Osteocyte (in vitro differentiated cells): ENCODE measurements at places on chromosomes 12 and 14.

DNA sequence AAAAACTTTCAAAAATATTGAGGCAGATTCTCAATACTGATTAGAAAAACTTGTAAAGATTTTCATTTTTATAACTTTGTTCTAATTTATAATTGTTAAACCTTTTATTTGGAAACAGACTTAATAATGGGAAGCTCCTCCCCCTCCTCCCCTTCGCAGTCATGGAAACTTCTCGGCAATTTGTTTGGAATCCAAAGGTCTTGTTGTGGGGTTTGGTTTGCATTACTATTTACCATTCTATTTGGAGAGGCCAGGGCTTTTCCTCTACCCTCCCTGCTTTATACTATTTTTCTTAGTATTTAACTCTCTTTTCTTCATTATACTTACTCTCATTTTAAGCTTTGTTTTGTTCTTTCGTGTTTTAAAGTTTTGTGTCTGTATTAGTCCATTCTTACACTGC is 6.0 kb downstream of the SLC39A9 start:
- DNase-seq, result no peak

DNA sequence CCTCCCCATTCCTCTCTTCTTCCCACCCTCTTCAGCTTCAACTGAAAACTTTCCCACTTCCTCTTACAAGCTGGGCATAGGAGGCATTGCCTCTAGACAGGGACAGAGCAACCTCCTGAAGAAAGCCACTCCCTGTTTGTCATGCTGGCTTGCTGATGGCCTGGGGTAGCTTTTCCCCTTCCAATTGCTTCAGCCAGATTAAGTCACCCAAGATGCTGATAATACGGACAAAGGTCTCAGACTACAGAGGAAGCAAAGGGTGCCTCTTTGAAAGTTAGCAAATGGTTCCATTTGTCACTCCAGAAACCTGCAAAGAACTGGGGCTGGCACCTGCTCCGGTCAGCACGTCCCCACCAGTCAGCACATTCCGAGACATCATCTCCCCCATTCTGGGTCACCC is 6.0 kb downstream of the KRT2 start:
- peak; percentile 60 for DNase-seq

DNA sequence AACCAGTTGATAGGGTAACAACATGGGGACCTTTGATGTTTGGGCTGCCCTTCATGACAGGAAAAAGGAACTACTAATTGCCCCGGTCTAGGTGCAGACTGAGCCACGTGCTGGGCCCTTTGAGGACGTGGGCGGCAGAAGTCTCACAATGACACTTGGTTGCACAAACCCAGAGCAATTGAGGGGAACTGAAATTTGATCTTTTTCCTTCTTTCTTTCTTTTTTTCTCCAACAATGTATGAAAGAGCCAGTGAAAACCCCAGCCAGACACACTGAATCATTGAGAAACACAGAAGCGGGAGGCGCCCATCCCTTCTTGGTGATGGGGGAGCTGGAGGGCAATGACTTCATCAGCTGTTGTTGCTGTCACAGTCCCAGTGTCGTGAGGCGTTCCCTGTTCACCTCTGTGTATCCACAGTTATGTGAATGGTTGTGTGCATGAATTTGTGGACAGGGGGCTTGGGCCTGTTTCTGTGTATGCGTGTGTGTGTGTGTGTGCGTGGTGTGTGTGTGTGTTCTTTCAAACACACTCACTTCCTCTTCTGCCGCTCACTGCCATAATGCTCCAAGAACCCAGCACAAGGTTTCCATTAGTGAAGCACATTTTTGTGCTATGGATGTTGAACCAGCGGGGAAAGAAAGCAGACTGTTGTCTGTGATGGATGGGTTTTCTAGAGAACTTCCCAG is 137.5 kb upstream of the CCND2 start:
- no peak for DNase-seq

DNA sequence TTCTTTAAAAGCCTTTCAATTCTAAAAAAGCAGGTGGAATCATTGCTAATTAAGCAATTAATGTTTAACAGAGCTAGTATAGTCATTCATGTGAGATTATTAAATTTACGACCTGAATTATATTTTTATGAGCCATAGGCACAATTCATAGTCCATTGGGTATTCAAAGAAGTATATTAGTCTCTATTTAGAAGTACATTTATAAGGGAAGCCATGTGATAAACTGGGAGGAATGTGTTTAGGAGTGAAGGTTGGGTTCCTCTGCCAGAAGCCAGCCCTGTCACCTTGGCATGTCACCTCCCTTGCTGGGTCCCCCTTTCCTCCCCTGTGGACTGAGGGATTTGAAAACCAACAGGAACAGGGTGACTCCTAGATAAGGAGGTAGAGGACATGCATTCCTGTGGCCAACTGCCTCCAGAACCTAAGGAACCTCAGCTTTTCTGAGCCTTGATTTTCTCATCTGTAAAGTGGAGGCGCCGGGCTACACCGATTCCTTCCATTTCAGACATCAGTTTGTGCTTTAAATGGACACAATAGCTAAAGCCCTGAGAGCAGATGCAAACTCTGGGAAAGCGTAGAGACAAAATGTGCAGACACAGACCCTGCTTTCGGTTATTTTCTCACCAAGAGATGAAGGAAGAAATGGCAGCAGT is 5.4 kb upstream of the KRT2 start:
- no peak for DNase-seq

DNA sequence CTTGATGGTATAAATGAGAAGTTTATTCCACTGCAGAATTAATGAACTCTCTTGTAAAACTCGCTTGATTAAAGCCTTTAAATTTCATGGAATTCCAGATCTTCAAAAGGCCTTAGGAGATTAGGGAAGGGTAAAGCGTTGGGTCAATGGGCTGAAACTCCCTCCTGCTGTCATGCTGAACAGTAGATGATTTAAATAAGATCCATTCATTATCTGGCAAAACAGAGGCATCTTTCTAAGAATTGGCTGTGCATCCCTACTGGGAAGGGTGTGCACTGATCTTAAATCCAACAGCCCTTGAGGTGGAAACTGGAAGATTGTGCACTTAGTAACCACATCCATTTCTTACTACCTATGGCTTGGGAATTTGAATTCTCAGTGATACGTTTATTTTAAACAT is 56.0 kb downstream of the PLCZ1 start:
- DNase-seq, result no peak

DNA sequence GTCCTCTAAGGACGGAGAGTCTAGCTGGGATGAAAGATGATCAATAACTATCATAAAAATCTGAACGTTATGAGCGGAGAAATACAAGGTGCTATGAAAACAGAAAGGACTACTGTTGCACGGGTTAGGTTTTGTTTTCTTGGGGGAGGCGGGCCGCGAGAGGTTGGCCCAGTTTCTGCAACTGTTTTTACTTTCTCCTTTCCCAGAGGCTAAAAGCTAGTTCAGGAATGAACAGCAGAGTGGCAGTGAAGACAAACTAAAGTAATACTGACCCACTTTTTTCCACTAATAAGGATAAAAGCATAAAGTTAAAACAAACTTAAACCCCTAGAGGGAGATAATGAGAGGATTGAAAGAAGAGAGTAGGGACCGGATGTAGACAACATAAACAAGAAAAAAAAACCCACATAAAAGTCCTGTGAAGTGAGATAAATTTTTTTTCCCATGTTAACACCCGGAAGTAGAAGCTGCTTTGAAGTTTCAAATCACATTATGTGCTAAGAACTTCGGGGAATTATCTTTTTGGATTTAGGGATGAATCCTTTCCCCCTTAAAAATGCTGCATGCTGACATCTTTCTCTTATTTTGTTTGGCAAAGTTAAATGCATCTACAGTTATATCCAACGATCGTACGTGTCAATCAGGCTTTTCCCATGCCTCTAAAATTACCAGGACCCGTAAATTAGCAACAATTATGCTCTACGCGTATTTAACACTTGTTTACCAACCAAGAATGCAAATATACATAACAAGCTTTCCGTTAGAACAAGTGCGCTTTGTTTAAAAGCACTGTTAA is 1.0 kb upstream of the CDK17 start:
- no peak for DNase-seq

DNA sequence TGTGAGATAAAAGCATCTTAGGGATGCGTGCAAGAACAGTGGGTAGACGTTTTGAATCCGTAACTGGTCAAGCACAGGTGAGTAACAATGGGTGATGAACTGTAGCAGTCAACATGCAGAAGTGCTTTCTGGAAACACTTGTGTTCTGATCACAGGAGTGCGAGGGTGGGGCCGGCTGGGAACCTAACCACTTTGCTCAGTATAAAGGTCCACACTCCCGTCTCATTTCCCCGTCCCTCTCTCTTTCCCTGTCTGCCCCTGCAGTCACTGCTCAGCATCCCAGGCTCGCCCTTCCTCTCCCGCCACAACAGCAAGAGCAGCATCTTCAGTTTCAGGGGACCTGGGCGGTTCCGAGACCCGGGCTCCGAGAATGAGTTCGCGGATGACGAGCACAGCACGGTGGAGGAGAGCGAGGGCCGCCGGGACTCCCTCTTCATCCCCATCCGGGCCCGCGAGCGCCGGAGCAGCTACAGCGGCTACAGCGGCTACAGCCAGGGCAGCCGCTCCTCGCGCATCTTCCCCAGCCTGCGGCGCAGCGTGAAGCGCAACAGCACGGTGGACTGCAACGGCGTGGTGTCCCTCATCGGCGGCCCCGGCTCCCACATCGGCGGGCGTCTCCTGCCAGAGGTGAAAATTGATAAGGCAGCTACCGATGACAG is 127.1 kb downstream of the FIGNL2 start:
- no peak for DNase-seq

DNA sequence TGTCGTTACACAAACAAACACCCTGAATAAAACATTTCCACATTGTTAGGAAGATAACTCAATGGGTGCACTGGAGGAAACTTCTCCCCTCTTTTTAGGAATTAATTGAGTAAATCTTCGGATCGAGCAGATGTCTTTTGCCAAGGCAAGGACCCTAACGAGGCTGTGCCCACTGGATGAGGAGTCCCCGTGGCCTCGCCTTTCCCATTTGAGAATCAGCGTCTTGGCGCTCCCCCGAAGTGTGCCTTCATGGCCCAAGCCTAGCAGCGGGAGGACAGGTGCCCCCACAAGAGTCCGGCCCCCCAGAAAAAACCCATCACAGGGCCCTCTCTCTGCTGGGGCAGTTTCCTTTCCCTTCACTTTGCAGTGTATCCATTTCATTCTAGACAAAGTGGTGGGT is 246.6 kb downstream of the BCL11B start:
- DNase-seq, result no peak

DNA sequence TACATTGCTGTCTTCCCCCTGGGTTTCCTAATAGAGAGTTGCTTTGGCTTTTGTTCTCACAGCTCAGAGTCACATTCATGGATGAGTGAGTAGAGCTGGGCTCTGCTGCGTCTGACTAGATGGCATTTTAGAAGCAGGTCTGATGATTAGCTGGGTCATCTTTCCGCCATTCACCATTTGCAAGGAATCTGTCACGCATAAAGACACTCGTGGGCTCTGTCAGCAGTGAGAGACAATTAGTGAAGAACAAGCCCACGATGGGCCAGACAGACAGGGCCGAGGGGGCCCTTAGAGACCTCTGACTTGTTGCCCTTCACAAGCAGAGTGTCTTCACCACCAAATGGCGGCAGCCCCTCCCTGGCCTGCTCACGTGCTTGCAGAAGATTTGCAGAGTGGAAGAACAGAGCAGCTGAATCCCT is 175.0 kb downstream of the CRADD start:
- no peak for DNase-seq

- peak; percentile 96 for DNase-seq
These were observed at the start of gene SUDS3 for GRCh38 chr12:118376089-118377020. SUDS3 (plus strand) TSS chr12:118376555; CDS start chr12:118376692, 137 bp downstream.

DNA sequence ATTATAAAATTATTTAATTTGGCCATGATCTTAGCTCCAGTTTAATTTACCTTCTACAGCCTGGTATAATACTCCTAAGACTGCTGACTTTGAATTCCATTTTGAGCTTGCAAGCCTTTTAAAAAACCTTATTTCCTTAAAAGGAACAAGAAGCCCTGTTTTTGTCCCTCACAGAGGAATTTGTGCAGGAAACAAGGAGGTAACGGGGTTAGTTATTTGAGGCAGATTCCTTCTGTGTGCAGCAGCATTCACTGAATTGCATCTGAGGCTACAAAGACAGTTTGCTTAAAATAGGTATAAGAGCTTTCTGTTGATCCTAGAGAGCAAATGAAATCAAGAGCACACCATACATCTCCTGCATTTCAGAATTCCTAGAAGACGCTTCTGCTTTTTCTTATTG is 403.3 kb upstream of the PRICKLE1 start:
- no peak for DNase-seq

DNA sequence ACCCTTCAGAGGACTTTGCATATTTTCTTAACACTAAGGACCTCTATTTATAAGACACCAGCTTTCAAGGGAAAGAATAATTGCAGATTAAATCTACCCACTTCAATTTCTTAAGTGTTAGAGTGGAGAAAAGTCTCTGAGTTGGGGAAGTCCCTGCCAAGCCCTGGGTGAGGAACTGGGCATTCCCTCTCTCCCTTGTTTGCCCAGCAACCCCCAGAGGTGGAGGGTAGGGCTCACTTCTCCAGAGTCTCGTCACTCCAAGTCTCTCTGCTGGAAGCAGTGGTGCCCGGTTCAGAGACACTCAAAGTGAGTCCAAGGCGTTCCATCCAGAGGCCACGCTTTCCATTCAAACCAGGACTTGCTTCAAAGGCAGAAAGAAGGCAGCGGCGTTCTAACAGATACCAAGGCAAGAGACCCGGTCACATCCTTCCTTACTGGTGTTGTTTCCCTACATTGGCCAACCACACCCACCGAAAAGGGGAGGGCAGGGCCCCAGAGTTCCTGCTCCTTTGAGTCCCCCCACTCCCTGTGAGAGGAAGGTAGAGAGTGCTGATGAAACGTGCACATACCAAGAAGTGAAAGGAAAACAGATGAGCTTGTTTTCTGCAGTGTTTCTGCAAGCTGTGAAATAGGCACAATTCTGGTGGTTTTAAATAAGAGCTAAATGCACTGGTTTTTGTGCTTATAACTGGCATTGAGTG is 6.1 kb upstream of the BDKRB2 start:
- DNase-seq, result no peak

DNA sequence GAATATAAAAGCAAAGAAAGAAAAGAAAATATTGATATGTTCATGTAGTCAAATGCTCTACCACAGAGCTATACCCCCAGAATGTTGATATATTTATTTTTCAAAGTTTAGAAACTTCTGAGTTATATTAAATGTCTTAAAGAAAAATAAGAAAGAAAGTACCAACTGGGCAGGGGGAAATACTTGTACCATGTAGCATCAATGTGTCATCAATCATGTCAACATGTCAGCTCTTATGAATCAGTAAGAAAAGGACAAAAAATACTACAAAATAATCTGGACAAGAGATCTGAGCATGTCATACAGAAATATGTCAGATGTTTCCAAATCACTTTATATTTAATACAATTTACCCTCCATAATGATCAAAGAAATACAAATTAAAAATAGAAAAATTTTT is 595.1 kb upstream of the ATP2B1 start:
- DNase-seq, result no peak

- no peak for DNase-seq
These were observed 24.3 kb upstream of the BCL2L14 start for GRCh38 chr12:12046401-12046800.

DNA sequence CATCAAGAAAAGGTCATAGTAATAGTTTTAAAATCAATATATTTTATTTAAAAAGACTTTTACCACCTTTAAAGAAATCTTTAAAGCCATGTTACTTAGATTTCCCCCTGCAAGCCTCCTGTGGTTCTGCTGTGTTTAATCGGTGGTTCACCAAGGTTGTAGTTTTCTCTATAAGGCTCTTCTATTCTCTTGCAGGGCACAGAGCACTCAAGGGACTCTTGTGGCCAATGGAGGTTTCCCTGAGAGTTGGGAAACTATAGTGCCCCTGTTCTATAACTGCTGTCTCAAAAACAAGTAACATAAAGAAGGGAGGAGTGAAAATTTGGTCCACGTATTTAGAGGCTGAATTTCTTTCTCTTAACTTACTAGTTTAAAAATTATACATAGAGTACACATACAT is 25.0 kb downstream of the DACT1 start:
- DNase-seq, result no peak

- DNase-seq, result no peak
These were observed 59.4 kb upstream of the AMIGO2 start for GRCh38 chr12:47139000-47139681.
